DMS 273 treated with DMSO at 0.1 percent for 48 hours (cell line): ENCODE measurements at places on chromosomes 1 and 21.

GRCh38 chr1:45913183-45913683 lies 109.8 kb downstream of the MAST2 start:
- DNase-seq, result no peak

- peak; percentile 15 for DNase-seq
Measured at GRCh38 chr1:163315773-163316374, 5.9 kb upstream of the NUF2 start.

- DNase-seq, result no peak
Measured at GRCh38 chr1:21614419-21615115, 54.6 kb downstream of the RAP1GAP start.

- no peak for DNase-seq
Measured at GRCh38 chr1:201008666-201009360, 14.7 kb downstream of the KIF21B start.

DNA sequence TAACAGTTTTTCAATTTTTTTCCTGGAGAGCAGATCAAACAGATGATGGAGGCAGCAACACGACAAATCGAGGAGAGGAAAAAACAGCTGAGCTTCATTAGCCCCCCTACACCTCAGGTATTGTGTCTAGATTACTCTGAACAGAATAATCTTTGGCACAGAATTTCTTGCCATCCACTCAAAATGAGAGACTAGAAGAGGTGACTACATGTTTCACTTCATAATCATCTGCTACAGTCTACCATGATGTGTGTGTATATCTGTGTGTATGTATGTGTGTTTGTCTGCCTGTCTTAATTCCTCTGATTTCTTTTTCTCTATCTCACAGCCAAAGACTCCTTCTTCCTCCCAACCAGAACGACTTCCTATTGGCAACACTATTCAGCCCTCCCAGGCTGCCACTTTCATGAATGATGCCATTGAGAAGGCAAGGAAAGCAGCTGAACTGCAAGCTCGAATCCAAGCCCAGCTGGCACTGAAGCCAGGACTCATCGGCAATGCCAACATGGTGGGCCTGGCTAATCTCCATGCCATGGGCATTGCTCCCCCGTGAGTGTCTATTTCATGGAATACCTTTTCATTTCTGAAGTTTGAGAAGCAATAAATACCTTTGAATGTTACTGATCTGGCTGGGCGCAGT lies 11.4 kb downstream of the PRPF3 start:
- DNase-seq, result no peak

- DNase-seq, result no peak
Measured at GRCh38 chr1:82197606-82198005, 396.9 kb downstream of the ADGRL2 start.

DNA sequence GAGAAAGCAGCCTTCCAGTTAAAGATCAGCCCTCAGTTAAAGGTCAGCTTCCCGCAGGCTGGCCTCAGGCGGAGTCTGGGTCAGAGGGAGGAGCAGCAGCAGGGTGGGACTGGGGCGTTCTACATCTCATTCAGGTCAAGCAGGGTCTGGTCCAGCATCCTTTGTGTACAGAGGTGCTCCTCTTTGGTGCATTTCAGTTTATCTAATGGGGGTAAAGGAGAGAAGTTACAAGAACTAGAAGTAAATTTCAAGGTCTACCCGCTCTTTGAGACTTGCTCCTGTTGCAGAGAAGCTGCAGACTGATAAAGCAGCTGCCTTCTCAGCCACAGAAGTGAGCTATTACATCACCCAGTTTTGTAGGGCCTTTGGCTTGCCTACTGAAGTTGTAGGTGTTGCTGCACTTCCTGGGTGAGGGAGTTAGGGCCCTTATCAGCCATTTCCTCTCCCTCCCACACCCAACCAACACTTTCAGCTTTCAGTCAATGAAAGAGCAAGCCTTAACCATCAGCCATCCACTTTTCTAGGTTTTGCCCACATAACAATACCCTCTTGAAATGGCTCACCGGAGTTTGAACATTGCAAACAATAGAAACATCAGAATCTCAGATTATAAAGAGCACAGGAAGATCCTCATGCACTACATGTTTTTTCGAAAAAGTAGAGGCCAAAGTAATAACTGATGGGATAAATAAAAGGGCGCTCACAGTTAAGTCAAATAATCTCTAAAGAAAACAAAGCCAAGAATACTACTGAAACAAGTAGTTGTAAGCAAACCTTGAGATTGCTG lies 2.8 kb upstream of the NUP210L start:
- DNase-seq, result no peak

GRCh38 chr1:109850194-109850593 lies 60.5 kb upstream of the CSF1 start:
- no peak for DNase-seq
